ENCODE measurements at places on chromosomes 11 and 22.

DNA sequence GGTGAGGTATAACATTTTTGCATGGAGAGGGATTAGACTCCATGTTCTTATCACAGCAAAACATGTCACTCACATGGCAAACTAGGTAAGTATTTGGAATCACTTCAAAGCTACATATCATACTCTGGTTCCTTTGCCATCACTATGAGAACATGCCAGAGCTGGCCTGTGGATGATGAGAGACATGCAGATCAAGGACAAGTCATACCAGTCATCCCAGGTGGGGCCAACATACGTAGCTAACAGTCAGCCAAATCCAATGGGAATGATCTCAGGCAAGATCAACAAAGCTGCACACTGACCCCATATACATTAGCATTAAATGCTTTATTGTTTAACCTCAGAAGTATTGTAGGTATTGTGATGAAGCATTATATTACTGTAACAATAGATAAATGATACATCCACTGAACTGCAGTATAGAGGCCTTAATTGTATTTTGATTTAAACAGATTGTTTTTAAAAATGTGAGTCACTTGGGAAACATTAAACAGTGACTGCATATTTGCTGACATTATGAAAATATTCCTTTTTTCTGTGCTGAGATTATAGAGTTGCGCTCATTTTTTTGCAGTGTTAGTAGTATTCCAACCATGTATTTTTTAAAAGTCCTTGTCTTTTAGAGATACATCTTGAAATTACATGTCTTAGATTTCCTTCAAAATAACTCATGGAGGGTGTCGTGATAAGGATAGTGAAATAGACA, 37.3 kb upstream of the ARL14EP start:
- no peak for DNase-seq

GRCh38 chr22:49181942-49182341, 645.7 kb downstream of the BRD1 start:
- no peak for DNase-seq

- DNase-seq = peak; percentile 14
These were observed 8.6 kb upstream of the CD82 start for GRCh38 chr11:44556735-44557409.

DNA sequence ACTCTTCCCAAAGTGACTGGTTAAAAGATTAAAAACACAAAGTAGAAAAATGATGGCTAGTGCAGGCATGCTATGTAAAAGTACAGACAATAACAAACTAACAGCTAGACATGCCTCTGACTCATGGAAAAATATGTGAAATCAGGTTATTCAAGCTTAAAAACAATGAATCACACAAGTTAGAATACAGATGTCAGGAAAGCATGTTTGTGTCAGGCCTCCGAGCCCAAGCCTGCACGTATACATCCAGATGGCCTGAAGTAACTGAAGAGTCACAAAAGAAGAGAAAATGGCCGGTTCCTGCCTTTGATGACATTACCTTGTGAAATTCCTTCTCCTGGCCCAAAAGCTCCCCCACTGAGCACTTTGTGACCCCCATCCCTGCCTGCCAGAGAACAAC, 110.1 kb downstream of the NOX4 start:
- DNase-seq = no peak

GRCh38 chr11:9884601-9885000, 220.7 kb downstream of the SWAP70 start:
- DNase-seq = no peak

GRCh38 chr11:11806074-11806473, 35.7 kb upstream of the USP47 start:
- no peak for DNase-seq

DNA sequence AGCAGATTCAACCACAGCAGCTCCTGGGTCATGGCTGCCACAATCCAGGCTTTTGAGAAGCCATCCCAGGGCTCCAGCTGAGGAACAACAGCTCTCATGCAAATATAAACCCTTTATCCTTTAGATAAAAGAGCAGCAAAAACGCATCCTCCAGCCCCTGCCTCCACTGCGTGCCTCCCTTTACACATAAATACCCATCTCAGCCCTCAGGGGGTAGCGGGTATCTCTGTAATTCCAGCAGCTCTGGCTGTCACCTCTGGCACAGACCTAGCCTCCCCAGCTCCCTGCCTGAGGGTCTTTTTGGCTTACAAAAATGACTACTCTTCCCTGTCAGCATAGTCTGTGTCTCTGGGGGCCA, 21.6 kb downstream of the LMO1 start:
- no peak for DNase-seq

DNA sequence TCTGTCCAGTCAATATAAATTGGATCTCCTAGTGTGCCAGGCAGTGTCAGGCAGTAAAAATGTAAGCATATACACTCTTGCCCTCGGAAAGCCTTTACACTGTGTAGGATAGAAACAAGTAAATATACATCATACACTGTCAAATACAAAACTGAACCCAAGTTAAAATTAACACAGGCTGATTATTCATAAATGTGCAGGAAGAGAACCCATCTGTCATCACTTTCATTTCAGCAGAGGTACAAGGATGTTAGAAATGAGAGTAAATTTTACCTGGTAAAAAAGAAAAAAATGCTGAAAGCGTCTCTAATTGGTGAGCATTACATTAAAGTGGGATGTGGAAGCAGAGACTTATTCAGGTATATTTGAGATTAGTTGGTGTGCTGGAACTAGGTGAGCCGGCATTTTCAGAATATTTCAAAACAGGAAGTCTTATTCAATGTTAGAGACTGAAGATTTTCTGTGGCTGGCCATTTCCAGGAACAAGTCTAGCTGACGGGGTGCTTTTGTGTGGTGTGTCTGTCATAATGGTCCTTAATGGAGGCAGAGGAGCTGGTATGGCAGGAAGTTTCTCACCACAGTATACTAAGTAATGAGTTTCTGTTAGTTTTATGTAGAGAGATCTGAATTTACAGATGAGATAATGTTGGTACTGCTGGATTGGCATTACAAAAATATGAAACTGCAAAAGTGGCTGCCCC, 192.6 kb downstream of the CASP12 start:
- no peak for DNase-seq

- no peak for DNase-seq
These were observed 5.0 kb downstream of the VSTM5 start for GRCh38 chr11:93845181-93846092.

DNA sequence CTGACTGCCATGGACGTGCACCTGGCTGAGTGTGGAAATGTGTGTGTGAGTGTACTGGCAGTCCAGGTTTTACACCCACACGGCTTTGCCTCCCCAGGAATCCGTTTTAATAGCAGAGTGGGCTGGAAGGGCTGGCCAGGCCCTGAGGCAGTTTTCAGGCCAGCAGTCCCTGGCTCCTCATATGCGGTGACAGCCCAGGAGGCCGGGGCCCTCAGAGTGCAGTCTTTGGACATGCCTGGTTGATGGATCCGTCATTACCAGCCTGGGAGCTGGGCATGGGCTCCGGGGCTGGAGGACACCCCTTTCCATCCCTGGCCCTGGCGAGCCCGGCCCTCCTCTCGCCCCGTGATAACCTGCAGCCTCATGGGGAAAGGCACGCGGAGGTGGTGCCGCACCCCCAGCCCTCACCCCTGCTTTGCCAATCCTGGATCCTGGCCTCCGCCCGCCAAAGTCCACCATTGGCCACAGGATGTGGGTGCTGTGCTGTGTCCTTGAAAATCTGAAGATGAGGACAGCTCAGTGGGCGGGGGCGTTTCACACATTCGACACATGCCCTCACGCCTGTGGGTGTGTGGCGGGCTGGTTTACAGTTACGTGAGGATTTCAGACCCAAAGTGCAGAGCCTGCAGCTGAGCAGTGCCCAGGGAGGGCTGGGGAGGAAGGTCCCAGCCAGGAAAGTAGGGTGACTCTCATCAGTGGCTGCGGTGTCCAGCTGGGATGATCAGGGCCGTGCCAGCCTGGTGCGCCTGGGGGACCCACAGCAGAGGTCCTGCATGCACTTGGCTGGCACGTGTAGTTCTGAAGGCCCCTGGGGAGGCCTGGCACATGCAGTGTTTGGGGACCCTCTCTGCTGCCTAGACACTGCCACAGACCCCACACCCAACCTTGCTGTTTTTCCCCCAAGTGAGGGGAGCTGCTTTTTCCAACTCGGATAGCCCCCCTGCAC, 55.1 kb downstream of the RTN4R start:
- no peak for DNase-seq

GRCh38 chr11:17280494-17281127, 4.1 kb downstream of the NUCB2 start:
- no peak for DNase-seq

DNA sequence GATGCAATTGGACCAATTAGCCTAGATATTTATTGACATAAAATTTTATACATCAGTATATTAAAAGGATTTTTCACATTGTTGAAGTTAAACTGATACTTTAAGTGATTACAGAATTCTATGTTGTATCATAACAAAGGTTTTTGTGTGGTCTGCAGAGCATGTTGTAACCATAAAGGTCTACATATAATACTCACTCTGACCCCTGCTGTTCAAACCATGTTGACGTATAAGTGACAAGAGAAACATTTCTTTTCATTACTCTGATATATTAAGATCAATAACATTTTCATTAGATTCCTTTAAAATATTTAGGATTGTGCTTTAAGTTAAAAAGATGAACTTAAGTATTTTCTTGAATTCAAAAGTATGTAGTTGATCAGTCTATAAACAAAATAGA, 63.9 kb downstream of the GAS2 start:
- no peak for DNase-seq

GRCh38 chr22:29206372-29207242, 911 bp downstream of the EMID1 start:
- DNase-seq = no peak

DNA sequence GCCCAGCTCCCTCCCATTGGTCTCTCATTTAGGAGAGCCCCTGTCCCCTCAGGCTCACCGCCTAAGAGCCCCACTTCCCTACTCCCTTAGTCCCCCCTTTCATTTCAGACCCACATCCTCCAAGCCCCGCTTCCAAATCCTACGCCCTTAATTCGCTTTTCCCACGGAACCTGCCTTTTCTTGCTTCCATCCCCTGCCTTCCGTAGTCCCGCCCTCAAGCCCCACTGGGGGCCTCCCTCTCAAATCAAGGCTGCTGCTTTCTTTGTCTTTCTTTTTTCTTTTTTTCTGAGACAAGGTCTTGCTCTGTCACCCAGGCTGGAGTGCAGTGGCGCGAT, 396 bp downstream of the CCDC157 start:
- no peak for DNase-seq

DNA sequence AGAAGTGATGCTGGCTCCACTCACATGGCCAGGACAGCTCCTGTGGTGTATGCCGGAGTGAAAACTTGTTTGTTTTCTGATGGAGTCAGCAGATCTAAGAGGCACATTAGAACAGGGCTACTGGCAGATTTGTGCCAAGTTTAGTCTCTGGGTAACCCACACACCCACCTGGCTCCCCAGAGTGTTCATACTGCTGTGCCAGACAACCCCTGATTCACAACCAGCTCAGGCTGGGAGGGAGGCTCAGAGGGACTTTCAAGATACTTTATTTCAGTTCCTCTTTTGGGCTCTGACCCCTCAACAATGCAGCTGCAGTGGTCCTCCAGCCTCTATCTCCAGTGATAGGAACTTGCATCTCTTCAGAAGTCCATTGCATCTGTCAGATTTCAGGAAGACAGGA, 8.5 kb downstream of the NTM start:
- no peak for DNase-seq

- DNase-seq = no peak
These were observed 18.1 kb downstream of the DRD4 start for GRCh38 chr11:655036-655726.

Measured in T1000 (cell line).